ENCODE measurements at places on chromosomes 4 and X. TPM values are rescaled to one million over a fixed set of nuclear protein-coding genes. Genes with fewer than 3 reads are reported as not detected.

The TRIM61 gene
- total RNA-seq, result 4.2 TPM

The ABLIM2 gene
- total RNA-seq, result 10.3 TPM

The C1QTNF7 gene
- total RNA-seq, result 2.2 TPM

The F9 gene
- not detected for total RNA-seq

The HERC5 gene
- 4.6 TPM for total RNA-seq

The RASSF6 gene
- total RNA-seq, result not detected

The ODAPH gene
- not detected for total RNA-seq

The MPC1L gene
- total RNA-seq, result not detected

The TRAM1L1 gene
- total RNA-seq, result 1.2 TPM

The MAGEA9B gene
- not detected for total RNA-seq

The MAML3 gene
- total RNA-seq, result 2.6 TPM

The CPEB2 gene
- 15.2 TPM for total RNA-seq

The FAM241A gene
- 6.7 TPM for total RNA-seq

The SERTM2 gene
- not detected for total RNA-seq

The ITIH6 gene
- not detected for total RNA-seq

The ART3 gene
- 129 TPM for total RNA-seq

The CXorf49B gene
- not detected for total RNA-seq

The PACRGL gene
- total RNA-seq, result 11.6 TPM

The CENPVL1 gene
- total RNA-seq, result not detected
